ENCODE measurements at places on chromosomes 4 and X.

DNA sequence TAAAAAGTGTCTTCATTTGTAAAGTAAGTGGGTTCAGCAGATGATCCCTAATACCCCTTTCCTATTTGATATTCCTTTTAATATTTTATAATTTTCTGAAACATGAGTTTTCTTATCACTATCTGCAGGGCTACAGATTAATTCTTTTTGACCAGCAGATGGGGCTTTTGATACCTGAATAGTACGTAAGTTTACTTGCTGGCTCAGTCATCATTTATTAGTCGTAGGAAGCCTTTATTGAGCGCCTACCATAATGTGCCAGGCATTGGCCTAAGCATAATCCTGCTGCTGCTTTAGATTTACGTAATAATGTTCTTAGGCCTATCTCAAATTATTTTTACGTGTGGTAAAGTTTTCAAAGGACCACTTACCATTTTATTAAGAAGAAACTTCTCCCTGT lies 33.1 kb downstream of the OSTC start:
- DNase-seq, result no peak

DNA sequence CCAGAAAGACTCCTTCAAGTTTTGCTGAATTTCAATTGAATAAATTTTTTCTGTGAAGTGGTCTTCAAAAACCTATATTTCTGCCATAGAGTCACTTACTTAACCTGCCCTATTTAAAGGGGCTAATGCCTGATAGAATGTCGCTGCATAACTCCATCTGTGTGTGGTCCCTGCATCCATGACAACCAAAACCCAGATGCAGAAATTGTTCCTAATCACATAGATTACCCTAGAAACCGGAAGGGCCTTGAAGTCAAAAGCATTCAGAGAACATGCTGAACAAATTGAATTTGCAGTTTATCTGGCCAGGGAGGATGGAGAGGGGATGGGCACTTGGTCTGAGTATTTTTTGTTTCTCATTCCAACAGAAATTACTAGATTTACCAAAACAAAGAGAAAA lies 1.5 kb upstream of the PARM1 start:
- DNase-seq, result no peak

GRCh38 chrX:47384502-47384901 lies 14.1 kb downstream of the ZNF157 start:
- peak; percentile 74 for DNase-seq

GRCh38 chr4:101288365-101289145 lies 58.8 kb downstream of the PPP3CA start:
- DNase-seq, result no peak

GRCh38 chr4:18645351-18645750 lies 623.8 kb upstream of the LCORL start:
- DNase-seq, result no peak

- DNase-seq, result no peak
These were observed 55.8 kb upstream of the PITX2 start for GRCh38 chr4:110678517-110679227.

DNA sequence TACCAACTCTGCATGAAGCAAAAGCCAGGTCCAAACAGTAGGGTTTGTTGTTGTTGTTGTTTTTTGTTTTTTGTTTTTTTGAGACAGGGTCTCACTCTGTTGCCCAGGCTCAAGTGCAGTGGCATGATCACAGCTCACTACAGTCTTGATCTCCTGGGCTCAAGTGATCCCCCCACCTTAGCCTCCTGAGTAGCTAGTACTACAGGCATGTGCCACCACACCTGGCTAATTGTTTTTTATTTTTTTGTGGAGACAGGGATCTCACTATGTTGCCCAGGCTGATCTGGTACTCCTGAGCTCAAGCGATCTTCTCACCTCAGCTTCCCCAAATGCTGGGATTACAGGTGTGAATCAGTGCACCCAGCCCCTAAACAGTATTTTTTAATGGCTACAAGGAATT lies 6.2 kb downstream of the S100P start:
- no peak for DNase-seq

DNA sequence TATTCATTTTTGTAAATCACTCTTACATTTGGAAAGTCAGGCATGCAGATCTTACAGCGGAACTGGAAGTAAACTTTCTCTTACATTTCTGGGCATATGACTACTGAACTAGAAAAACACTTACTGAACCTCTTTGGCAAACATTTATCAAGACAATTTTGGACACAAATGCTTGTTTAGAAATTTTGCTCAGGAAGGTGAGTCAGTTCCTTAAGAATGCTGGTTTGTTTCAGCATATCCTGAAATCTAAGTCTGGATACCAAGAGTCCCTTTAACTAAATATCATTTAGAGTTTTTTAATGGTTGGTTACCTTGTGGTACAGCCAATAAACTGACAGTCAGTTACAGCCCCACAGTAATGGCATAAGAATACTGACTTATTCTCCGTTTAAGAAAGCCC lies 15.0 kb downstream of the SHISA3 start:
- no peak for DNase-seq

All from CD4-positive, alpha-beta T cell treated with Interleukin-4 for 4 hours (primary cell).